ENCODE measurements at places on chromosomes 2 and 18.

DNA sequence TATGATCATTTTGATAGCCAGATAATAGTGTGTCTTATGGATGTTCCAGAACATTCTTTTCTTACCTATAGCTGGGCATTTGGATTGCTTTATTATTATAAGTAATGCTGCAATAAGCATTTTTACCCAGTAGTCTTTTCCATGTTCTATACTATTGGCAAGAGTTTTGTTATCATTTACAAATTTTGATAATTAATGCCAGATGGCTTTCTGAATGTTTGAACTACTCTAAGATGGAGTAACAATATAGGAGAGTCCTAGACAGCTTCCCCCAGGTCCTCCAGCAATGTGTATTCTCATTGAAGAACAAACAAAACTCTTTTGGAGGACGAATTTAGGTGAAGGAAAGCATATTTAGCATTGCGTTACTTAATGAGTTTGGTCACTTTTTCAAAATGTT, 73.0 kb downstream of the INPP4A start:
- DNase-seq, result no peak

DNA sequence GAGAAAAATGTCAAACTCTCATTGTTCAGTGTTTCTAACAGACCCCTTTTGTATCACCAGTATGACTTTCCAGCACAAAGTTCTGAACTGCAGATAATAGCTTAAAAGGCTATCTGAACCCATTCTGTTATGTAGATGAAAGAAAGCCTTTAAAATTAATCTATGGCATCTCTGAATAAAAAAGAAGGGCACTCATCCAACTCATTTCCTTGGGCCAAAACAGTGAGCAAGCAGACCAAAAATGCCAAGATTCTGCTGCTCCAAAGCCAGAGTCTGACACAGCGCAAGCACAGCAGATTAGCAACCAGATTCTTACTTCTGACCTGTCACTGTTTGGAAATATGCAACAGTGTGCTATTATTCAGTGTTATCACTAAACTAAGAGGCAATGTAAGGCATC, 22.6 kb upstream of the ITGA6 start:
- DNase-seq, result no peak

- no peak for DNase-seq
These were observed 47.0 kb downstream of the TNFRSF11A start for GRCh38 chr18:62372156-62372555.

- DNase-seq, result no peak
These were observed 93.4 kb downstream of the PARD3B start for GRCh38 chr2:204638471-204639194.

GRCh38 chr2:199315299-199316179, 142.2 kb downstream of the SATB2 start:
- DNase-seq, result no peak

- no peak for DNase-seq
These were observed 8.9 kb downstream of the PSD4 start for GRCh38 chr2:113182471-113183260.

DNA sequence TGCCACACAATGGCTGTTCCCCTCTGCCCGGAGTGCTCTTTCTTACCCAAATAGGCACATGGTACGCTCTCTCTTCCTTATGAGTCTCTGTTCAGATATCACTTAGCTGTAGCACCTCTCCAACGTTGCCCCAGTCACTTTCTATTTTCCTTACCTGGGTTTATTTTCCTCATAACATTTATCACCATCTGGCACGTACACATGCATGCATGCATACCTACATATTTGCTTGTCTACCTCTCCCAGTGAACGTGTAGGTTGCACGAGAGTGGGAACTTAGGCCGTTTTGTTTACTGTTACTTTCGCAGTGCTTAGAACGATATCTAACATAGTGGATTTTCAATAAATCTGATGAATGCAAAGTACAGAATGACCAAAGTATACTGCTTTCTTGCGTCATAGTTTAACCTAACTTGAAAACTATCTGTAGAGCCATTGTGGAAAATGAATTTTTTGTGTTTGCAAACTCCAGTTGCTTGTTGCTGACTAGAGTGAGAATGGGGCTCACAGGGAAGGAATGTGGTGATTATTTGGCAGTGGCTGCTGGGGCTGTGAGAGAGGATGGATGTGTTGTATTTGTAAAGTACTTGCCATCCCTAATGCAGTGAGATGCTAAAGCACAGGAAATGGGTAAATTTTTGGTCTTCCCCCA, 47.1 kb downstream of the ACSL3 start:
- DNase-seq, result no peak

- no peak for DNase-seq
These were observed 8.0 kb upstream of the CYB5A start for GRCh38 chr18:74299746-74300145.

DNA sequence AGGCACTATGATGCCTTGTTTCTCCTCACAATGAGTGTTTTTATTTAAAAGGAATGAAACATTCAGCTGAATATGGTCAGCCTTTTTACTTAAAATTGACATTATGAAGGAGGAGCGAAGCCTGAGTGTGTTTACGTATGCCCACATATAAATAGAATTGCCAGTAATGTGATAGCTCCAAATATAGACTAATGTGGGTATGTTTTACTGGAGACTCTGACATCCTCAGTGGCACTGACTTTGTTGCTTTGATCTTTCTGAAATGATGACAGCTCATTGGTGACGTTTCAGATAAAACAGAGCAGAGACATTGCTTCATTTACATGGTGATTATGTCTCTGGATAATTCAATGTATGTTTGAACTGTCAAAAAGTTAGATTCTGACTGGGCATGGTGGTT, 167.0 kb downstream of the MGAT5 start:
- no peak for DNase-seq

DNA sequence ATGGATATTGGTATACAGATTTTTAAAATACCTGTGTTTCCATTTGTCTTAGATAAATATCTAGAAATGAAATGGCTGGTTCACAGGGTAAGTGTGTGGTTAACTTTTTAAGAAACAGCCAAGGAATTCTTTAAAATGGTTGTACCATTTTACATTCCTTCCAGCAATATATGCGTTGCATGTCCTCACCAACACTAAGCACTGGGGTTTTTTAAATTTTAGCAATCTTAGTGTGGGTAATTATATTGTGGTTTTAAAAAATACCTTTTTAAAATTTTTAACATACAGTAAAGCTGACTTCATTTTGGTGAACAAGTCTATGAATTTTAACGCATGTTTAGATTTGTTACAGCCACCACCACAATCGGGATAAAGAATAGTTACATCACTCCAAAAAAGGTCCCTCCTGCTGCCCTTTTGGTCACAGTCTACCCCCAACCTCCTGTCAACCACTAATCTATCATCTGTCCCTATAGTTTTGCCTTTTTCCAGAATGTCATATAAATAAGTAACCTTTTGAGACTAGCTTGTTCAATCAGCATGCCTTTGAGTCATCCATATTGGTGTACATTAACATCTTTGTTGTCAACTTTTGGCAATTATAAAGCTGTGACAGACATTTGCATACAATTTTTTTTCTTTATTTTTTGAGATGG, 128.1 kb upstream of the MSTN start:
- DNase-seq, result no peak

- DNase-seq, result no peak
These were observed 110.9 kb upstream of the BZW1 start for GRCh38 chr2:200700856-200701255.

- no peak for DNase-seq
These were observed 635 bp downstream of the SETBP1 start for GRCh38 chr18:44681076-44681970.

GRCh38 chr2:237695201-237695780, 67.9 kb downstream of the LRRFIP1 start:
- no peak for DNase-seq

GRCh38 chr2:64987001-64987955, 1.9 kb upstream of the SLC1A4 start:
- no peak for DNase-seq

- DNase-seq, result no peak
These were observed 12.8 kb downstream of the SLC30A3 start for GRCh38 chr2:27249891-27250651.

DNA sequence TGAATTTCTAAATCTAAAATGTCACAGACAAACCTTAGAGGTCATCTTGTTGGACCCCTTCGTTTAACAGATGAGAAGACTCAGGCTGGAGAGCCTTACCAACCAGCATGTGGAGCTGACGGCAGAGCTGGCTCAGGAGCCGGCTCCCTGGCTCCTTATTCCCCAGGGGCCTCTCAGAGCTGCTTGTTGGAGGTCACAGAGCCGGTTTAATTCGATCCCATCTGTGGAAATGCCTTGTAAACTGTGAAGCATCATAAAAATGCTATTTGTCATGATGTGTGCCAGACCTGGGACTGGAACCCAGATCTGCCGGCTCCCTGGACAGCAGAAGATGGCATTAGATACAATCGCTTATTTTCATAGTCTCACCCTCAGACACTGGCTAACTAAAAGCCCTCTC, 8.2 kb upstream of the CIB4 start:
- no peak for DNase-seq

DNA sequence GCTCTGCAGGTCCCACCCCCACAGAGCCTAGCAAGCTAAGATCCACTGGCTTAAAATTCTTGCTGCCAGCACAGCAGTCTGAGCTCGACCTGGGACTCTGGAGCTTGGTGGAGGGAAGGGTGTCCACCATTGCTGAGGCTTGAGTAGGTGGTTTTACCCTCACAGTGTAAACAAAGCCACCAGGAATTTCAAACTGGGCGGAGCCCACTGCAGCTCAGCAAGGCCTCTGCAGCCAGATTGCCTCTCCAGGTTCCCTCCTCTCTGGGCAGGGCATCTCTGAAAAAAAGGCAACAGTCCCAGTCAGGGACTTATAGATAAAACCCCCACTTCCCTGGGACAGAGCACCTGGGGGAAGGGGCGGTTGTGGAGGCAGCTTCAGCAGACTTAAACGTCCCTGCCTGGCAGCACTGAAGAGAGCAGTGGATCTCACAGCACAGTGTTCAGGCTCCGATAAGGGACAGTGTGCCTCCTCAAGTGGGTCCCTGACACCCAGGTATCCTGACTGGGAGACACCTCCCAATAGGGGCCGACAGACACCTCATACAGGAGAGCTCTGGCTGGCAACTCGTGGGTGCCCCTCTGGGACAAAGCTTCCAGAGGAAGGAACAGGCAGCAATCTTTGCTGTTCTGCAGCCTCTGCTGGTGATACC, 20.0 kb upstream of the NEMP2 start:
- no peak for DNase-seq

DNA sequence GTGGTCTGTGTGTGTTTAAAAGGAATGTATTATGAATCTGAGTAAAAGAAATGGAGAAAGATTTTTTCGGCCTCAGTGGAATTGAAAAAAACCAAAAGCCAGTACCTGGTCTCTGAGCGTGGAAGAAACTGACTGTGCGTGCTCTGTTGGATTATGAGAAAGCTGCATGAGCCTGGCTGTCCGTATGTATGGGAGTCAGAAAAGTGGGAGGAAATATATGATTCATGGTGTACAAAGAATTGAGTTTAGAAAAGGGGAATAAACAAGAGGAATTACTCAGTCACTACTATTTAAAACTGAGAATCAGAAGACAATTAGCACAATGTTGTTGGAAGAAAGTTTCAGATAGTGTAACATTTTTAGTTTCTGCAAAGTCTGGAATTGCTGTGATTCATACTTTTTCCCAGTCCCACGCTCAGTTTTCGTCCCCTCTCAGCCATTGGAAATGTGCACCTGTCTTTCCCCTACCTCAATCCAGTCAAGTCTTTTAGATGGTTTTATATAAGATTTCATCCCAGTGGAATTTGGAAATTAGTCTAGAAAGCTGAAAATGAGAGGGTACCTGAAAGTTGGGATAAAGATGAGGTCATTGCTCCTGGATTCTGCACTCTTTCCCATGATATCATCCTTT, 66.4 kb upstream of the CHMP1B start:
- no peak for DNase-seq

- peak; percentile 40 for DNase-seq
These were observed 22.2 kb downstream of the XRCC5 start for GRCh38 chr2:216131175-216131926.

DNA sequence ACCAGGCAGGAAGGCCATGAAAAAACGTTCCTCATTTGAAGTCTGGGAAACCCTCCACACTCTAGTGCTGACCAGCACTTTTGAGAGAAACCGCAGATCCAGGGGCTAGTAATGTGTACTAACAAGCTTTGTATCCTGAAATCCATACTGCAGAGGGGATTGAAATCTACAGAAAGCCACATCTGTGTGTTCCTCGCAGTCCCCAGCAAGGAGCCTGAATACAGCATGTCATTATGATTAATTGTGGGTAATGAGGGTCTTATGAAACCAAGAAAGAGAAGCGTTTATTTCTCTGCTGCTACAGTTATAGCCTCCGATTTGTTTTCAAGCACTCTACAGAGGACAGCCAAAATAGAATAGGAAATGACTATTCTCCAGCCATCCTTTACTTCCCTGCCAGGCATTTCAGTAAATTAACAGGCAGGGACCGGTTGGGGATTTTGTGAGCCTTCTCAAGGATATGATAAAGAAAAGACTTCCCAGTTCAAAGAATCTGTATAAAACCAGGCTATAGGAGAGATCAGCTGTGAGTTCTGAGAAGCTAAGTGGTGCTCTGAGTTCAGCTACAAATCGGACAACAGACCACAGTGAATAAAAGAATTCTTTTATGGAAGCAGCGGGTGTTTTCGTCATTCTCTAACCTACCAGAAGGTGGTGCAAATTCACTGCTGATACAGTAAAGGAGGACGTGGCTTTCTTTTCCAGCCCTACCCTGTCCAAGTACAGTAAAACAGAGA, 133.4 kb downstream of the INSIG2 start:
- peak; percentile 59 for DNase-seq

DNA sequence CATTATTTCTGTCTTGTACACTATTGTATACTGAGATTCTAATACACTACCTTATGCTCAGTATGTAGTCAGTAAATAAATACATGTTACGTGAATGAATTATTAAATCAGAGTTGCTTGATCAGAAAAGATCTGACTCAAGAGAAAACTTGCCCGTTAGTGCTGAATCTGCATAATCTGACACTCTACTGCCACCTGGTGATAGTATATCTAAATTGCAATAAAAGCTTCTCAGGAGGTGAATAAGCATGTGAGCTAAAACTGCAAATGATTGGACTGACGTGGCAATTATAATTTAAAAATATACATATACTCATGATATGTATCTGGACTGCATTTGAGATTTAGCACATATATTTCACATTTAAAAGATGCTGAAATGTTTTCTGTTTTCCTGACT, 70.4 kb downstream of the KIAA1328 start:
- no peak for DNase-seq

DNA sequence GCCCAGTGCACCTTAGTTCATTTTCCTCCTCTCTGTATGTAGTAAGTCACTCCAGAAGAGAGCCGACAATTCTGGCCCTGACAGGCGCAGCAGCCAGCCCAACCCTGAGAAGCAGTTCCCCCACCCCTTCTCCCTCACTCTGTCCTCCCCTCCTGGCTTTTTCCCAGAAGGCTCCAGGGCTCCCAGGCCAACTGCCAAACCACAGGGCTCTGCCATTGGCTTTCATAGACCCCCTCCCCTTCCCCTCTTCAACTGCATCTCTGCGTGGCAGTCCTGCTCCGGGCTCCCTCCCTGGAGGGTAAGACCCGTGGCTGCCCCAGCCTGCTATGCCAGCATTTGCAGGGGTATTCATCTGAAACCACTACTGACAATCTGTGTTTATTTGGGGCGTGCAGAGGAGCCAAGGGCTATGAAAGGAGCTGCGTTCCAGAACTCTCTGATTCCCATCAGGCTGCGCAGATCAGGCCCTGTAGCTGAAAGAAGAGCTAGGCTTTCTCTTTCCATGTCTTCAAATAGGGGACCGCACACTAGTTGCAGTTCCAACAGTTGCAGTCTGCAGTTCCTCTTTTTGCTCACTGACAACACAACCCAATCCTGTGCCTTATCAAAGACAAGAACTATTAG, 388.6 kb upstream of the TNP1 start:
- DNase-seq, result no peak

- no peak for DNase-seq
These were observed 129.5 kb downstream of the PAX3 start for GRCh38 chr2:222169346-222169745.

All from T-helper 1 cell (primary cell).